Astrocyte of the cerebellum (primary cell): ENCODE measurements at places on chromosomes 6 and 20.

GRCh38 chr6:143969077-143969476 is 39.0 kb downstream of the PLAGL1 start:
- DNase-seq = no peak

GRCh38 chr6:169722362-169723199 is 1.7 kb downstream of the PHF10 start:
- peak; percentile 67 for DNase-seq

DNA sequence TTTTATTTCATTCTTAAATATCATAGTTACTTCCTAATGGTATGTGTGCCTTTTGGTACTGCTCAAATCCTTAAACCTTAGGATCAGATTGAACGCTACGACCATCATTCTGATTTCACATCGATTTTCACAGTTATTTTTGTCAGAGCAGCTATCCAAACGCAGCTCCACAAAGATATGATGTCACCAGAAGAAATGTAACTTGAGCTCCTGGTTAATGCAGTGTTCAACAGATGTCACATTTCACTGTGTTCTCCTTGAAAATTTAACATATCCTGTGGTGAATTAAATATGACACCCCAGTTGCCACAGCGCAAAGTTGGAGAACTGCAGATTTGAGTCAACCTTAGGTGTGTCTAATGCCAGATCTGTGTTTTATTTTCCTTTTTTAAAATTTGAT is 81.4 kb downstream of the CTNNBL1 start:
- DNase-seq = no peak

- peak; percentile 94 for DNase-seq
Measured at GRCh38 chr6:44058617-44059358, 68.5 kb downstream of the MRPL14 start.

DNA sequence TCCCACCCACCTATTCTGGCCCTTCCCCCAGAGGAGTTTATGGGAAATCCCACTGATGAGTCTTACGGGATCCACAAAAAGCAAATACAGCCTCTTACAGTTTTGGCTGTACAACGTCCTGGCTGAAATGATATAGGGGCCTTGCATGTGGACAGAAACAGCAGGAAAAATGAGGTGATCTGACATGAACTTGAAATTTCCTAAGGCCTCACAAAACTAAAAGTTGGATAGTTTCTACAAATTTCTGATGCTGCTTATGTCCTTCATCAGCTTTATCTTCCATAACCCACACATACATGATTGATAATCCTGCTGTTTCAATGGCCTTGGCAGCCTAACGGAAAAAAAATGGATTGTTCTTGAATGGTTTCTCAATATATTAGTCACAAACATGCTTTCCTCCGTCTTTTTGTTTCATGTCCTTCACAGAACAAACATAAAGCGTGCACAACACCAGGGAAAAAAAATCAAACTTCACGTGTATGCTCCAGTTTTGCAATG is 118.8 kb downstream of the BMP5 start:
- no peak for DNase-seq

GRCh38 chr6:13709689-13710551 is 1.7 kb downstream of the RANBP9 start:
- DNase-seq = no peak

DNA sequence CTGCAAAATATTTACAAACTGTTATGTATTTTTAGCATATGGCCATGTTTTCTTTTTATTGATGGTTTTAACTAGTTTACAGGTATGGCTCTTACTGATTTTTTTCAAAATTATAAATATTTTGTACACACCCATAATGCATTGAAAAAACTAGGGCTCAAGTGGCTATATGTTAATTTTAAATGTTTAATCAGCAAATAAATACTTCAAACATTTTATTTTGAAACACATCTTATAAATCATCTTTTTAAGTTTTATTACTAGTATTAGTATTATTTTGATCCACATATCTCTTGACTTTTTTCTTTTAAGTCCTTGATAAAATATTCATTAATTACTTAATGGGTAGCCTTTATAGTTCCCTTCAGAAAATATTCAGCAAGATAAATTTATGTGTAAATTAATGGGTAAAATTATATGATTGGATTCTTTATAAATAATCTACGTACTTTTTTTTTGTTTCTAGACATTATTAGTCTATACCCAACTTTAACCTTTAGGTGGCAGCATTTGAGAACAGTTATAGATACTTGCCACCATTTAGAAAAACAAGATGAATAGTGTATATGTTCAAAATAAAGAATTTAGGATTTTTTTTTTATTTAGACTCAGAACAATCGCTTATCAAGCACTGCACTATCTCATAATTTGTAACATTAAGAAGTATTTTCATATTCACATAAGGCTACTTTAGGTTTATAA is 241.9 kb downstream of the ADGRB3 start:
- DNase-seq = peak; percentile 8

GRCh38 chr20:51333971-51334370 is 208.5 kb downstream of the NFATC2 start:
- DNase-seq = no peak

- DNase-seq = no peak
Measured at GRCh38 chr6:63478734-63479133, 93.5 kb upstream of the LOC128125822 start.

GRCh38 chr6:145885431-145885830 is 70.8 kb upstream of the FBXO30 start:
- no peak for DNase-seq

GRCh38 chr6:53483423-53484353 is 61.2 kb downstream of the GCLC start:
- no peak for DNase-seq

DNA sequence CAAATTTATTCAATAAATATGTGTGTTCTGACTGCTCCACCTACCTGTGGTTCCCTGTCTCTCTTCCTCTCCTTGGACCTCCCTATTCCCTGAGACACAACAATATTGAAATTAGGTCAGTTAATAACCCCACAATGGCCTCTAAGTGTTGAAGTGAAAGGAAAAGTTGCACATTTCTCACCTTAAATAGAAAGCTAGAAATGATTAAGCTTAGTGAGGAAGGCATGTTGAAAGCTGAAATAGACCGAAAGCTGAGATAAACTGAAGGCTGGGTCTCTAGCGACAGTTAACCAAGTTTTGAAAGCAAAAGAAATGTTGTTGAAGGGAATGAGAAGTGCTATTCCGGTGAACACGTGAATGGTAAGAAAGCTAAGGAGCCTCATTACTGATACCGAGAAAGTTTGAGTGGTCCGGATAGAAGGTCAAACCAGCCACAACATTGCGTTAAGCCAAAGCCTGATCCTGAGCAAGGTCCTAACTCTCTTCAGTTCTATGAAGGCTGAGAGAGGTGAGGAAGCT is 34.1 kb downstream of the UST start:
- DNase-seq = no peak

DNA sequence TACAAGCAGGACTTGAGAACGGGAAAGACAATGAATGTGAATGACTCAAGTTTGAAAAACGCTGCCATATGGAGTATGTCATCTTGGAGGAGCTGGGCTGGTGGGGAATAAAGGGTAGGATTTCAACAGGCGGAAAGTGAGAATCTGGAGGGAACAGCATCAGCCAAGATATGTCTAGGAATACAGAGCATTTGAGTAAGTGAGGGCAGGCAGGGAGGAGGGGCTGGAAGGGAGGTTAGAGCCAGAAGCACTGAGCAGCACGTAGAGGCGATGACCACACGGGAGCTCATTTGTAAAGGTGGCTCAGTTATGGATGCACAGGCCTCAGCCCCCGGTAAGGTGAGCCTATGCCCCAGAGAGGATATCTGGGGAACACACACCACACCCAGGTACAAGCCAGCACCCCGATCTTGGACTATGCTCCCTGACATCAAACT is 115.1 kb downstream of the ZMYND8 start:
- DNase-seq = no peak

DNA sequence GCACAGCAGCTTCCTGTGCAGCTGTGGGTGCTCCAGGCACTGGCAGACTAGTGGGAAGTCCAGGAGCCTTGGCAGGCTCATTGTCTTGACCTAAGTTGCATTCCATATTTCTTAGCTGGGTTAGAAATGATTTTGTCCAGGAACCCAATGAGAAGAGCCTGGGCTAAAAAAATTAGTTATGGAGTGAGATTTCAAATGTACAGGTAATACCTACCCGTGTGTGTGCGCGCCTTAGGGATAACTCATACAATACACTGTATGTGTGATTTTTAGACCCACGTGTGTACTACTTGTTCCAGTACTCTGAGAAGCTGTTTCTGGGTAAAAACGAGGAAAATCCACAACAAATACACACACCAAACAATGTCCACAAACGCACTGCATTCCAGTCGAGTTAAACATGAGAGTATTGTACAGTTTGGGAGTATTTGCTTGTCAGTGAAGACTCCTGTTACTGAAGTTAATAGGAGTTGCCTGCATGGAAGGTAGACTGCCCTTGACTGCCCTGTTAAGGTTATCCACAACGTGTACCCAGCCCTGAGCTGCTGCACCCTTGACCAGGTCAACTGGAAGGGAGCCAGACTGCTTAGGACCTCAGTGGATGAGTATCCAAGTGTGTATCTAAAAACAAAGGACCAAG is 1.4 kb downstream of the PAQR8 start:
- no peak for DNase-seq

DNA sequence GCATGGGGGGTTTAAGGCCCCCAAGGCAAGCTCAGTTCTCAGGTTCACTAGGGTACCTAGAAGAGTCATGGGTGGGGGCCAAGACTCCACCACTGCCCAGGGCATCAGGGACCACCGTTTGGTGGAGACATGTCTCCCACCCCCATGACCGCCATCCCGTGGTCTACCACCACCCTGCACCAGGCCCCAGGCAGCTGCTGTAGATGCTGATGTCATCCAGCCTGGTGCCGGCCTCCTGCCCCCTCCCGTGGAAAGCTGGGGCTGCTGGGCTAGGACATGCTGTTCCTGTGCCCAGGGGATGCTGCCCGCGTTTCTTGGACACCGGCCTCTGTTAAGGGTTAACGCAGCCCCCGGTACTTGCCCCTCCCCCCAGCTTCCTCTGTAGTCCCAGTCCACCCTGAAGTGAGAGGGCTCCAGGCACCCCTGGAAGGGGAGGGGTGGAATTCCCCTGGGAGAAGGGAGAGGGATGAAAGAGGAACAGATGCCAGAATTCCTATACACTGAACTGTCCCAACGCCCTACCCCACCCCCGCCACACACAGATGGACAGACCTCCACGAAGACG is 587 bp downstream of the IP6K3 start:
- DNase-seq = no peak

DNA sequence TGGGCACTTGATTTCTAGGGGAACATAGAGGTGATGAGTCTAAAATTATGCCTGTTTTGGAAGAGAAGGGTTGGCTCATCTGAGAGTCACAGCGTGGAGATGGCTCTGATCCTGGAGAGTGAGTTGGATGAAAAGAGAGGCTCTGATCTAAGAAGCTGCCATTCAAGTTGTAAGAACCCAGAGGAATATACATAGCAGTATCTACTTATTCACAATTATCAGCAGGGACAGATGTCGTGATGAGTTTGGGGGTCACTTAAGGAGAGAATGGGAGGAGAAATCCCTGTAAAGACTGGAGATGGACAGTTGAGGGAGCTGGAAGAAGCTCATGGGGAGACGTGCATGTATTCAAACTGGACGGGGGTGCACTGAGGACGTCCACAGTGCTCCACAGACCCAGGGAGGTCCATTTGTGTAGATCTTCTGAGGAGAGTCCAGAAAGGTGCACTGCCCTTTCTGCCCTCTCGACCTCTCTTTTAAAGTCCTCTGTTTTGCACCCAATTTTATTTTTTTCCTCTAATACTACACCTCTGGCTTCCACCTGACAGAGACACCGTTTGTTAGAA is 124.7 kb upstream of the SSTR4 start:
- DNase-seq = no peak

GRCh38 chr20:42161228-42161829 is 543.2 kb upstream of the CHD6 start:
- no peak for DNase-seq

GRCh38 chr6:151016107-151016506 is 150.6 kb downstream of the MTHFD1L start:
- DNase-seq = no peak

GRCh38 chr6:151181706-151182363 is 57.9 kb upstream of the AKAP12 start:
- DNase-seq = peak; percentile 4

DNA sequence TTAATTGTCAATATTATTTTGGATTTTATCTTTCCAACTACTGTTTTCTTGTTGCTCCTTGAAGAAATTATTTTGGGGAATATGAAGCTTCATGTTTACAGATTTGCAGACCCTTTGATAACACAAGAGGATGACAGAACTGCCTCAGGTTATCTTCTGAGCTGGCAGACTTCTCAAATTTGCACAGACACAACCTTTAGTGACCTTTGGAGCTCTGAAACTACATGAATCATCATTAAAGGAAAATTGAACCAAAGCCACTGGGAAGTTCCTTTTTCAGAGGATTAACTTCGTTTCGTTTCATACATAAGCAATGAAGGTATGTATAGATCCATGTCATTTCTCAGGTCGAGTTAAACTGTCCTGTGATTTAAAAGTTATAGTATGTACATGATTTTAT is 85.9 kb downstream of the FBXO5 start:
- no peak for DNase-seq

DNA sequence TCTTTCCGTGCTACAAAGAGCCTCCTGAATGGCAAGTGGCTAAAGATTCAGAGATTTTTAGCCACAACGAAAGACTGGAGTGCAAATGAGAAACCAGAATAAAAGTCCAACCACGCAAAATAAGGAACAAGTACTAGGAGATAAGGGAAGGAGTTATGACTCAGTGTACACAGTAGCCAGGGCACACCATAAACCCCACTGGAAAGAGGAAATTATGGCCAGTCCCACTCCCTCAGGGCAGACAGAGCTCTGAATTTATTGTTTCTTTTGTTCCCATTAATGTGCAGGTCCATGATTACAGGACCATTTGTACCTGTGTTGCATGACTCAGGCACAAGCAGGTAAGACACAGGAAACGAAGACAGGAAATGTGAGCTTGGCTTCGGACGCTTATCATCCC is 150.3 kb upstream of the PREP start:
- no peak for DNase-seq

DNA sequence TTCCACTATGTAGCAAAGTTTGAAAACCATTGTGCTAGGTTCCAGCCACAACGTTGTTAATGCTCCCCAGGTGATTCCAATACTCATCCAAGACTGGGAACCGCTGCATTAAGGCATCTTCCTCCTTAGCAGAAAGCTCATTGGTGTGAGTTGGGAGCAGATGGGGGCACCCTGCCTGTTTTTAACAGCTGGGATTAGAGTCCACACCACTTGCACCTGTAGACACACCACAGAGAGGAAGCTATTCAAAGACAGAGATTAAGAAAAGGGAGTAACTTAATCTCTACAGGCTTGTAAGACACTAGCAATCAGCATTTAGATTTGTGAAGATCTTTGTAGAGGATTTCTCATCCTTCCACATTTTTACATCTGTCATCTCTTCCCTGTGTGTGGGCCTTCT is 333.9 kb upstream of the SOX4 start:
- DNase-seq = no peak

GRCh38 chr6:32483968-32484613 is 44.4 kb downstream of the HLA-DRA start:
- no peak for DNase-seq

- DNase-seq = no peak
Measured at GRCh38 chr20:48866936-48867335, 39.1 kb upstream of the PREX1 start.
